ENCODE measurements at places on chromosomes 12 and 14. TPM values are rescaled to one million over a fixed set of nuclear protein-coding genes. Genes with fewer than 3 reads are reported as not detected.

ACSS3 gene
- total RNA-seq = 10.1 TPM

KRT85 gene
- not detected for total RNA-seq

CLEC2A gene
- not detected for total RNA-seq

PDE6H gene
- not detected for total RNA-seq

TAS2R19 gene
- total RNA-seq = not detected

TRIM9 gene
- 0.40 TPM for total RNA-seq

STYK1 gene
- total RNA-seq = 2.3 TPM

PDZRN4 gene
- 0.08 TPM for total RNA-seq

MYL2 gene
- 0.64 TPM for total RNA-seq

ERH gene
- 103 TPM for total RNA-seq

NDUFA12 gene
- total RNA-seq = 156 TPM

SLC25A29 gene
- total RNA-seq = 16.5 TPM

Measured in epithelial cell of alveolus of lung (primary cell).